NCI-H1417 treated with DMSO at 0.1 percent for 48 hours (cell line): ENCODE measurements at places on chromosomes 12 and 14.

DNA sequence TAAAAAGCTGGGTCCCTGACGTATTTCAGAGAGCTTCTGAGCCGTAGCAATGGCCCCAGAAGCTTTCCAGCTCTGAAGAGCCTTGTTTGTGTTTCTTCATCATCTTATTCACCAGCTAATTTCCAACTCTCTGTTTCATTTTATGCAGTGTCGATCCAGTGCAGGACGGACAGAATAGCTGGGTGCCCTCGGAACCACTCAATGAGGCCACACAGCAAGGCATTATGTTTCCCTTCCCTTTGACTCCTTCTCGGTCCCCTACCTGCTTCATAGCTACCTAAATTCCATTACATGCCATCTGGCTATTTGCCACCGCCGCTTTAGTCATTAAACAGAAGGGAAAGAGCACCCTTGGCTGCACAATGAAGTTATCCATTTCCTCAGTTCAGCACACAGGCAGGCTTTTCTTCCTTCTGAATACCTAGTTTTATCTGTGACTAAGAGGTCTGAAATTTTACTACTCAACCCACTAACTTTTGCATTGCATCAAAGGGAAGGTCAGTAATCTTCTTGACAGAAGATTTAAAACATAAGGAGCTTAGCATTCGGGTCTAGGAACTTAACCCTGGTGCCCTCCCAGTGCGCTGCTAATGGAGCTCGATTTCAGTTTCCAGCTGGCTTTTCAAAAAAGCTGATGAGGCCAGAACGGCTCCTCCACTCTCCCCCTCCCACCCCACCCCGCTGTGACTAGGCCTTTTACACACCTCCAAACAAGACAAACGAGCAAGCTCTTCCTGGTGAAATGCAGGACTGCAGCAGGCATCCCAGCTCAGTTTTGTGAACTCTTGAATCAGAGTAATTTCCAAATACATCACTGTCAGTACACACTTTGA is 176.8 kb downstream of the GXYLT1 start:
- DNase-seq, result peak; percentile 41

GRCh38 chr14:75183225-75183624 is 6.8 kb upstream of the TMED10 start:
- no peak for DNase-seq

GRCh38 chr14:34810028-34810427 is 65.1 kb downstream of the BAZ1A start:
- DNase-seq, result no peak

- no peak for DNase-seq
Observed at GRCh38 chr14:39169541-39169900, 612 bp downstream of the TRAPPC6B start.

DNA sequence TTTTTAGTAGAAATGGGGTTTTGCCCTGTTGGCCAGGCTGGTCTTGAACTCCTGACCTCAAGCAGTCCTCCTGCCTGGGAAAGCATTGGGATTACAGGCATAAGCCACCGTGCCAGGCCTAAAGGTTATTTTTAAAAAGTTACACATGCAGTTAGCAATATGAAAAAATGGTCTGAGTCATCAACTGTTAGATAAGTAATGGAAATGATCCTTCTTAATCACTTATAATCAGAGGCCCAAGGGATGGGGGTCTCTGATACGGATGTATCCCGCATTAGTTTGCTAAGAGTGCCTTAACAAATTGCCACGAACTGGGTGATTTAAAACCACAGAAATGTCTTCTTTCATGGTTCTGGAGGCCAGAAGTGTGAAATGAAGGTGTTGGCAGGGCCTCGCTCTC is 54.1 kb upstream of the FERMT2 start:
- DNase-seq, result no peak

DNA sequence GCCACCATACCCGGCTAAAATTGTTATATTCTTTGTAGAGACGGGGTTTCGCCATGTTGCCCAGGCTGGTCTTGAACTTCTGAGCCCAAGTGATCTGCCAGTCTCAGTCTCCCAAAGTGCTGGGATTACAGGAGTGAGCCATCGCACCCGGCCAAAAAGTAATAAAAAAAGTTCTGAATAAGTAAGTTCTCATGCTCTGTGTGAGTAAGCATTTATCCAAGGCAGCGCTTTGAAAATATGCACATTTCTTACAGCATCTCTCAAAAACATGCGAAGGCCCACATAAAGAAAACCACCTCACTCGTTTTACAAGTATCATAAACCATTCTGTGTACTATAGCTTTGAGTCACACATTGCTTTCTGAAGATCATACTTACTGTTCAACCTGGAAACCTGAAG is 8.6 kb downstream of the GIT2 start:
- no peak for DNase-seq

- DNase-seq, result no peak
Observed at GRCh38 chr14:99688629-99689028, 4.5 kb downstream of the CYP46A1 start.

- no peak for DNase-seq
Observed at GRCh38 chr12:26469421-26470180, 274.2 kb downstream of the SSPN start.

DNA sequence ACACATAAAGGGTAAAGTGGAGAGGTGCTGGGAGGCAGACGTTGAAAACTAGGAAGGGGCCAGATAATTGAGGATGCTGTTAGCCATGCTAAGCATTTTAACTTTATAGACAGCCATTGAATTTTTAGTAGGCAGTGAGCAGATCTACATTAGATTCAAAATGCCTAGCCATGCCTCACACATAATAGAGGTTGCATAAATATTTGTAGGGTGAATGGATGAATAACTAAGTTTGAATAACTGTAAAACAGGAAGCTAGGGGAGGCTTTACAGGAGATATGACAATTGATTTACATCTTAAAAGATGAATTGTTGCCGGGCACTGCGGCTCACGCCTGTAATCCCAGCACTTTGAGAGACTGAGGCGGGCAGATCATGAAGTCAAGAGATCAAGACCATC is 12.3 kb upstream of the CCNT1 start:
- DNase-seq, result no peak

DNA sequence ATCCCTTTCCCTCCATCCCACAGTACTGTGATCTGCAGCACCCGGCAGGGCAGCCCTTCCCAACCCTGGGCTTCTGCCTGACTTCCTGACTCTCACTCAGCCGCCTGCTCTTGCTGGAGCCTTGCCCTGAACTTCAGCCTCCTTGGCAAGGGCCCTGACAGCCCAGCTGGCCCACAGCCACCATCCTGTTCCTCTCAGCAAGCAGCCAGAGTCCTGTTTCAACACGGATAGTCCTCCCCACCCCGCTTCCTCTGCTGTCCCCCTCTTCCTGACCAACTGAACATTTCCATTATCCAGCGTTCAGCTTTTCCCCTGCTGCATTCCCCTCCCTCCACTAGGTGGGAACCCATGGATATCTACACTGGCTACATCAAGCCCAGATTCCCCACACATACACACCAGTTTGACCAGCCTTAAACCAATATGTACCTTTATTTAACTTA is 74.0 kb upstream of the MDM1 start:
- no peak for DNase-seq

DNA sequence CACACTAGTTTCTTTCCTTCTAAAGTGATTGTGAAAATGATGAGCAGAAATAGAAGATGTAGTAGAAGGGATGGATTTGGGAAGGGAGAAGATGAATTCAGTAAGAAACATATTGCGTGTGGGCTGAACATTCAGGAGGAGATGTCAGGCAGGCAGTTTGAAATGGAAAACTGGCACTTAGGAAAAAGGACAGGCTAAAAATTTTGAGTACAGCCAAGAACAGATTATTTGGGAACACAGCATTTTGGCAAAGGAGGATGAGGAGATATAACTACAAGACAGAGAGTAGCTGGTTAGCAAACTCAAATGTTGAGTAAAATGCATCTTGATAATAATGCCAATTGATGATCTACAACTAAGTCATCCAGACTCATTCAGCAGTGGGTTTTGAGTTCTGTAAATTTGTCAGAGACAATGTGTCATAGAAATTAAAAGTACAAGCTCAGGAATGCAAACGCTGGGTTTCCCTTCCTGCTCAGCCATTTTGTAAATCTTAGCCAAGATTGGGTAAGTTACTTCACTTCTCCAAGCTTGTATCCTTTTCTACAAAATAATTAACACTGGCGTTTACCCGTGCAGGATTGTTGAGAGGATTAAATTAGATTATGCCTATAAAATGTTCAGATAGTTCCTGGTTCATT is 255.0 kb downstream of the NAV3 start:
- DNase-seq, result no peak

GRCh38 chr14:74348735-74349463 is 628 bp downstream of the VRTN start:
- no peak for DNase-seq

- DNase-seq, result no peak
Observed at GRCh38 chr12:93626160-93626559, 51.0 kb upstream of the CRADD start.
